ENCODE measurements at places on chromosomes 11 and 22.

DNA sequence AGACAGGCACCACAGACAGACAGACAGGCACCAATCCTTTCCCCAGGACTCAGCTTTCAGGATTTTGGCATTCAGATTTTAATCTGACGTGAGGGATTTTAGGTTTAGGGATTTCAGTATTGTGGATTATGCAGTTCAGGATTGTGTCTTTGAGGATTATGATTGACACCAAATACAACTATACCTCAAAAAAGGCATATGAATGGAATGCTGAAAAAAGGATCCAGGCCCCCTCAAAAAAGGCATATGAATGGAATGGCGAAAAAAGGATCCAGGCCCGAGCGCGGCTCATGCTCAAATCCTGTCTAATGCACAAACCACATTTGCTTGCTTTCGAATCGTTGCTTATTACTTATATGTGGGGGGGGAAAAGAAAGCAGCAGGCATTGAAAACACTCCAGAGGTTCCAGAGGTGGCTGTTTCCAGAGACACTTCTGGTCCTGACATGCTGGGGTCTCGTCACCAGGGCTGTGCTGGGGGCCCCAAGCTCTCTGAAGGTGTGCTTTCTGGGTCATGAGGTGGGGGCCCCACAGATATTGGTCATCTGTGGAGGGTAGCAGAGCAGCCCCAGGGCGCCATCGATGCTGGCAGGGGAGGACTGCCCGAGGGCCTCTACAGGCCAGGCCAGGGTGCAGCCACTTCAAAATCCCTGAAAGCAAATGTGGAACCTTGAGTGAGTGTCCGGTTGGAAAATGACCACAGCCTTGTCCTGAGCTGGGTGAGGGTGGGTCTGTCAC lies 16.8 kb upstream of the OSBPL5 start:
- no peak for DNase-seq

- DNase-seq: no peak
Measured at GRCh38 chr22:42711281-42711731, 9.4 kb downstream of the A4GALT start.

GRCh38 chr11:37712251-37712650 lies 1114.2 kb upstream of the RAG2 start:
- DNase-seq: no peak

GRCh38 chr11:88501541-88501940 lies 164.0 kb upstream of the CTSC start:
- no peak for DNase-seq

DNA sequence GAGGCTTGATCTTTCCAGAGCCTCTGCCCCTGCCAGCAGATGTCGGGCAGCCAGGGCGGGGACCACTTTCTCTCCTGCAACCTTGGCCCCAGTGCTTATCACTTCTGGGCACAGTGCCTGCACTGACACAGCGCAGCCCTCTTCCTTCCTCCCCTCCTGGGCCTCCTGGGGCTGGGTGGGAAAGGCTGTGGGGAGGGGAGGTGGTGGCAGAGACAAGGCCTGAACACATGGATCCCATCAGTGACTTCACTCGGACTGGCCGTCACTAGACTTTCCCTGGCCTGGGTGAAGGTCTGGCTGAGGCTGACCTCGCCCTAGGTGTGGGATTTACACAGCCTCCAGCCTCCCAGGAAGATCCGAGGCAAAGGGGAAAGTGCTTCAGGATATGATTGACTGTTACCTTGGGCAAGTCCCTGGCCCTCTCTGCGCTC lies 68.1 kb downstream of the LRRC32 start:
- no peak for DNase-seq

GRCh38 chr11:2734181-2735052 lies 34.6 kb upstream of the KCNQ1OT1 start:
- DNase-seq: no peak

- DNase-seq: no peak
Measured at GRCh38 chr11:3954448-3955298, 99.2 kb downstream of the STIM1 start.

- DNase-seq: no peak
Measured at GRCh38 chr22:38352436-38352835, 35.2 kb upstream of the CSNK1E start.

DNA sequence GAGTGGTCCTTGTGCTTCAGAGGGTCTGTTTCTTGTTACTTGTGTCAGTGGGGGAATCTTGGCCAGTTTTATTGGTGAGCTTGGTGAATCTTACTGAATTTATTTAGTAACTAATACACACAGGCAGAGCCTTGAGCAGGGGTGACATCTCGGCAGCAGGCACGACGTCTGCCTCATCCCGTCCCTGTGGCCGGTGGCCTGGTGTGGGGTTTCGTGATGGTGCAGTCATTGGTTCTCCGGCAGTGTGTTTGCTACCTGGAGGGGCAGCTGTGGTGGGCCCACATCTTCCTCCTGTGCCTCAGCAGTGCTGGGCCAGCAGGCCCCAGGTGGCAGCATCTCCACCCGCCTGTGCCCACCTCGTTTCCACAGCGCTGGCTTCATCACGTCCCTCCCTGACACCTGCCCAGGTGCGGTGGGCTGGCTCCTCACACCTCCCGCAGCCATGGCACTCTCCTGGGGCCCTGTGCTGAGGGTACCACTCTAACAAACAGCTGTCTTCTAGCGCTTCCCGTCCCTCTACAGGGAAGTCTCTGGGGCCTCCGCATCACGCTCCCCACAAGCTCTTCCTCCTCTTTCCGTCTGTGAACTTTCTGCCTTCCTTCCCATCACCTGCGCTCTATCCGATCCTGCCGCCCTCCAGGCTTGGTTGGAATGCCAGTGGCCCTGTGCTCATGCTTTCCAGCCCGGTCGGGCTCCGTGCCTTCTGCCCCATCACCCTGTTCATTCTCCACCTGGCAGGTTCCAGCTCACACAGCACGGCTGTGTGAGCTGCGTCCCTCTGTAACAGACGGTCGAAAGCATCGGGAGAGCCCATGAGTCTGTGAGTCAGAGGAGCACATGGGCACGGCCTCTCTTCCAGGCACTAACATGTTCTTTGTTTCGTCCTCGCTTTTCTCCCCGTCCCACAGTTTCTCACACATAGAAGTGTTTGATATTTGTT lies 203.4 kb downstream of the TBC1D22A start:
- DNase-seq: no peak

GRCh38 chr22:26182723-26183122 lies 13.5 kb downstream of the SEZ6L start:
- DNase-seq: no peak

- DNase-seq: no peak
Measured at GRCh38 chr22:24819911-24820461, 14.0 kb downstream of the SGSM1 start.

GRCh38 chr11:65776196-65776595 lies 4.6 kb downstream of the AP5B1 start:
- DNase-seq: no peak

GRCh38 chr22:45112136-45112879 lies 51.4 kb upstream of the NUP50 start:
- DNase-seq: no peak

- no peak for DNase-seq
Measured at GRCh38 chr11:16356057-16356760, at the start of gene SOX6. Gene SOX6, minus strand, starts transcription at chr11:16356546. Its CDS starts 15,298 bp downstream, at chr11:16341248.

GRCh38 chr22:49701380-49702067 lies 126.1 kb downstream of the BRD1 start:
- DNase-seq: no peak

GRCh38 chr11:2376751-2377451 lies at the start of gene CD81:
Gene CD81, plus strand, starts transcription at chr11:2377310. Its CDS starts 240 bp downstream, at chr11:2377550.
- DNase-seq: no peak

GRCh38 chr11:10943968-10944367 lies 86.1 kb upstream of the ZBED5 start:
- DNase-seq: no peak

GRCh38 chr11:10304495-10305261 lies at the start of gene ADM:
Gene ADM, plus strand, starts transcription at chr11:10305073. Its CDS starts 628 bp downstream, at chr11:10305701.
- no peak for DNase-seq

GRCh38 chr11:109507836-109508561 lies 86.0 kb downstream of the C11orf87 start:
- no peak for DNase-seq

DNA sequence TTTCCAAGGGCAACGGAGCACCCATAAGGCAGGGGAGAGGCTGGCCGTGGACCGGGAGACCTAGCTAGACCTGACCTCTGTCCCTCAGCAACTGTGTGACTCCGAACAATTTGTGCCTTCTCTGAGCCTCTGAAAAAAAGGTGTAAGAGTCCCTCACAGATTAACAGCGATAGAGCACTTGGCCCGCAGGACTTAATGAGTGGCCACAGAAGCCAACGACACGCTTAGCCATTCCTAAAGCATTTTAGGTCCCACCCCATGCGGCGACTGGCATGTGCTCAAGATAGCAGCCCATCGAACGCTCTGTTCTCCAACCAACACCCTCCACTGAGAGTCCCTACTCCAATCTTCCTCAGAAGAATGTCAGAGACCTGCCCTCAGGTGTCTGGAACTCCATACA lies 1.5 kb downstream of the SULT4A1 start:
- DNase-seq: no peak

- no peak for DNase-seq
Measured at GRCh38 chr22:29194184-29194583, 11.5 kb upstream of the EMID1 start.

DNA sequence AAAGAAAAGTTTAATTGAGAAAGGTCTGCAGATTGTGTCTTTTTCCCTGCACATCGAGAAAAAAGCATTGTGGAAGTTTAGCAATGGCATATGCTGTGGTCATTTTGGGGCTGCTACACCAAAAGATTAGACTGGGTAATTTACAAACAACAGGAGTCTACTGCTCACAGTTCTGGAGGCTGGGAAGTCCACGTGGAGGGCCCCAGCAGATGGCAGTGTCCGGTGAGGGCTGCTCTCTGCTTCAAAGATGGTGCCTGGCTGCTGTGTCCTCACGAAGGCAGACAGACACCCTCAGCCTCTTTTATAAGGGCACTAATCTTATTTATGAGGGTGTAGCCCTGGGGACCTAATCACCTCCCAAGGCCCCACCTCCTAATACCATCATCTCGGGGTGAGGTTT lies 21.1 kb downstream of the PHF21B start:
- no peak for DNase-seq

- DNase-seq: no peak
Measured at GRCh38 chr11:130475426-130476053, 27.1 kb downstream of the ADAMTS15 start.

DNA sequence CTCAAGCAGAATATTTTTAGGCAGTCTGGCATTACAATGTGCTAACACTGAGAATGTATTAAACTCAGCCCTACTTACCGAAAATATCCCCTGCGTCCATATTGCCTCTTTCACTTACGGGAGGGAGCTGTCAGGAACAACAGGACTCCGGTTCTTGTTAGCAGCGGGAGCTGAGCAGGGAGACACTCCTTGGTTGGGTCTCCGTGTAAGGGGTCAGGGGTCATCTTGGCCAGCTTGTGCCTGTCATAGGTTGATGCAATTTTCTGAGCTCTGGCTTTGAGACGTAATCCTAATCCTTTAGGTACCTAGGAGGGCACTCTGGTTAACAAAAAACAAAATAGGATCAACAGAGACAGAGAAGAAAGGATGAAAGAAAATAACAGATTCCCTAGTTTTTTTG lies 1477.2 kb downstream of the BRD1 start:
- DNase-seq: no peak

GRCh38 chr11:79428406-79428805 lies 12.4 kb downstream of the TENM4 start:
- no peak for DNase-seq

DNA sequence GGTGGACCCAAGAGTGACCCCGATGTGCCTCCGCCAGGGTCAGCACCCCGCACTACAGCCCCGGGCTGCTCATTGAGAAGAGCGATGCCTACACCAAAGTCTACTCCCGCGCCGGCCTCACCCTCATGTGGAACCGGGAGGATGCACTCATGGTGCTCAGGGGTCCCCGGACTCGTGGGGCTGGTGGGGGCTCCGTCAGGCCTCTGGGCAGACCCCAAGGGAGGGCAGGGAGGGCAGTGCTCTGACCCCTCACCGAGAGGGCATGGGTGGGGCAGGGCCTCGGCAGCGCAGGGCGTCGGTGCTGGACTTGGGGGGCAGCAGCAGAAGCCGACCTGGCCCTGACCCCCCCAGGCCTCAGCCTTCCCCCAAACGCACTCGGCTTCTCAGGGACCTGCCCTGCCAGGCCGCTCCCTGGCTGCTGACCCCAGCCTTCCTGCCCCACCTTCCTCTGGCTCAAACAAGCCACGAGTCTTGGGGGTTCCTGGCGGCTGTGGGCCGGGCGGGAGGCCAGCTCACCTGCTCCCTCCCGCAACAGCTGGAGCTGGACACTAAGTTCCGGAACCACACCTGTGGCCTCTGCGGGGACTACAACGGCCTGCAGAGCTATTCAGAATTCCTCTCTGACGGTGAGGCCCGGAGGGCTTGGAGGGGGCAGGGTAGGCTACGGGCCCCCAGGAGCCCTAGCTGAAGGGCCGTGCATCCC lies 2.9 kb downstream of the MUC2 start:
- no peak for DNase-seq

- DNase-seq: no peak
Measured at GRCh38 chr22:42716221-42716620, 4.4 kb downstream of the A4GALT start.

DNA sequence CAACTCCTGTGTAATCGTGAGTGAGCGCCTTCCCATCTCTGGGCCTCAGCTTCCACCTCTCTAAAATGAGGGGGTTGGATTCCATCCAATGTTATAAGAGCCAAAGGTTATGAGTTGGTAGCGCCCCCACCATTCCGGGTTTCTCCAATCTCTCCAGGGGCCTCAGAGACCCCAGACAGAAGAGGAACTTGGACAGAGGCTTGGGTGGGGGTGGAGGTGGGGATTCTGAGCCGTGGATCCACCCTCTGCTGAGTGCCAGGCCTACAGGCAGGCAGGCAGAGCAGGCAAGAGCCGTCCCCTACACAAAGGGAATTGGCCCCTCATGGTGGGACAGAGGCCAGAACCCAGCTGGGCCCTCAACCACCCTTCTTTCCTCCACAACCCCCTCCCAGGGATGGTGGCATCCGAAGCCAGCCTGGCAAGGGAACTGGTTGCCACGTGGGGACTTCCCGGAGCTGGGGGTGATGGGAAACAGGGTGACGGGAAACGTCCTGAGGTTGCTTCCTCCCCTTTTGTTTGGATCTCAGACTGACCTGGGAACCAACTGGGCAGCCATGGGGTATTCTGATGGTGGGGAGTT lies 31.8 kb downstream of the TXN2 start:
- no peak for DNase-seq

- no peak for DNase-seq
Measured at GRCh38 chr11:105609341-105609781, 512 bp upstream of the GRIA4 start.

DNA sequence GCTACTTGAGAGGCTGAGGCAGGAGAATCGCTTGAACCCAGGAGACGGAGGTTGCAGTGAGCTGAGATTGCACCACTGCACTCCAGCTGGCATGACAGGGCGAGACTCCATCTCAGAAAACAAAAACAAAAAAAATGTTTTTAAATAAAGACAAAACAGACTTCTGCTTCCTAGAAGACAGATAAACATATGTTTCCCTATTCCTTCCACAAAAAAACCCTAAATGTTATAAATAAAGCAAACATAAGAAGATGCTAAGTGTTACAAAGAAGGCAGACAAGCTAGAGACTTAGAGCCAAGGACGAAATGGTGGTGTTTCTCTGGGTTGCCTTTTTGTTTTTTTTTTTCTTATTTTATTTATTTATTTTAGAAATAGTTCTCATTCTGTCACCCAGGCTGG lies 5.6 kb upstream of the CLDN5 start:
- DNase-seq: no peak

GRCh38 chr11:7494086-7494745 lies 8.9 kb downstream of the OLFML1 start:
- DNase-seq: no peak

- no peak for DNase-seq
Measured at GRCh38 chr11:102807921-102808320, 10.0 kb upstream of the MMP1 start.

All from brain pericyte (primary cell).